Right forelimb (tissue), 1 donor: ENCODE measurements at places on chromosomes 4 and X.

- peak; percentile 44 for DNase-seq
Measured at GRCh38 chrX:143632625-143633410, 3.1 kb downstream of the SLITRK4 start.

DNA sequence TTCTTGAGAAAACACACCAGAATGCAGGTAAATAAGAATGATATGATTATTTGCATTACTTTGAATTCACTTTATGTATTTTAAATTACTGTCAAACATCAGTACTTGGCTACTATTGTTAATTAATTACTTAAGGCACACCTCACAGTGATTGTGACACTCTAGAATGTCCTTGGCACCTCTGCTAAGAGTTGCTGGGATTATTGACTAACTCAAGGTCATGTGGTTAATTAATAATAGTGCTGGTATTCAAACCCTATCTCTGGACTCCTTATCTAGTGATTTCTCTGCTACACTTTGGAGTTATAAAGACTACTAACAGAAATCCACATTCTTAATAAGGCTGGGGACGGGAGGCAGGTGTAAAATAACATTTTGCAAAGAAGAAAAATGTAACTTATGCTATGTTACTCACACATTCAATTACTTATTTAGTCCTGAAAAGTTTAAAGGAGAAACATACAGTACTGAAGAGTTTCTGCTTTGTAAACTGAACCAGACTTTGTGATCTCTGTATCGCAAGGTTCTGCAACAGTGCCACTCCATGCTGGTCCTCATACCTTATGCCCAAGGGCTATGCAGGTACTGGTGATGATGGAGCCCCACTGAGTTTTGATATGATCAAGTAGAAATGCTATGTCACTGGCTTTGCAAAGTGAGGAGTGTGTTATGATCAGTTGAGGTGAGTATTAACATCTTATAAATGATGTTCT lies 242.7 kb downstream of the MID1IP1 start:
- DNase-seq, result no peak

DNA sequence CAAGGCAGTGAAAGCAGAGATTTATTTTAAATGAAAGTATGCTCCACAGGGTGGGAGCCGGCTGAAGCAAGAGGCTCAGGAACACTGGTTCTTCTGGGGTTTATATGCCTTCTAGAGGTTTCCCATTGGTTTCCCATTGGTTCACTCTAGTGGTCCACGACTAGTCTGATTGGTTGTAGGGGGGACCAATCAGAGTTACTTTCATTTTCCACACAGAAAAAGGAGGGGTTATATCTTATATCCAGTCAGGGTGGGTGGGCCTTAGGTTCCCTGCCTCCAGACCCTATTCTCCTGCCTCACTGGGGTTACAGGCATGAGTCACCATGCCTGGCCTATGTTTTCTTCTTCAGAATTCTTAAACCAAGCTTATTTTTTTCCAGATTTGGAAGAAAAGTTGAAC lies 101.6 kb downstream of the KLHL8 start:
- no peak for DNase-seq

- DNase-seq, result no peak
Measured at GRCh38 chrX:6985537-6985936, 162.0 kb upstream of the STS start.

- no peak for DNase-seq
Measured at GRCh38 chr4:56464581-56464980, 2.8 kb upstream of the SRP72 start.

DNA sequence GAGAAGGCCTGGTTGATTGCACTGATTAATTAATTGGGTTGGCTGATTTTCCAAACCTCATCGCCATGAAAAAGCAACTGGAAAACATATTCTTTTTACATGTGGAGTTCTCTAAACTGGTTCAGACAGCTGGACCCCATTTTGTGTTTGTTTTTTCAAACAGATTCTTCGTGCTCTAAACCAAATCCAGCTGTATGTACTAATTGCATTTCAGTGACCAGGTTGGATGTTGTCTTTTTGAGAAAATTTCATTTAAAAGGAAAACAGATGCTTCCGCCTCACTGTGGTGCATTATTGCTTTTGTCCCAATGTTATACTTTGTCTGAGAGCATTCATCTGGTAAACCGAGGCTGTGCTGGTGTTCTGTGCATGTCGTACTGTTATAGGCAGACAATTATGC lies 67.8 kb upstream of the LNX1 start:
- no peak for DNase-seq

DNA sequence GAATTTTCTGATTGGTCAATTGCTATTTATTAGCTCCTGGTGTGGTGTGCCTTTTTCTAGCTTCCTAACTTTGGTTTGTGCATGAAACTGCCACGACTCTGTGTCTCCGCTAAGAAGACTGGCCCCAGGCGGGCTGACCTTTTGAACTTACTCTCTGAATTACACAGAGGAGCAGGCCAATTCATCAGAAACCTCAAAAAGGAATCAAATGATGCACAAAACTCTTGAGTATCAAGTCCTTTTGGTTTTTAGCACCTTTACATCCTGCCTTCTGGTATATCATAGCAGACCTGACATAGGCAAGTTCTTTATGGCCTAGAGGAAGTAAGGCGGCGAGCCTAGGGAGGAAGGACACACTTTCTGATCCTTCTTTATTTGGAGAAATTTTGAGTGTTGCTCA lies 17.6 kb downstream of the TKTL1 start:
- DNase-seq, result no peak

- no peak for DNase-seq
Measured at GRCh38 chr4:3358656-3359055, 65.8 kb downstream of the RGS12 start.

DNA sequence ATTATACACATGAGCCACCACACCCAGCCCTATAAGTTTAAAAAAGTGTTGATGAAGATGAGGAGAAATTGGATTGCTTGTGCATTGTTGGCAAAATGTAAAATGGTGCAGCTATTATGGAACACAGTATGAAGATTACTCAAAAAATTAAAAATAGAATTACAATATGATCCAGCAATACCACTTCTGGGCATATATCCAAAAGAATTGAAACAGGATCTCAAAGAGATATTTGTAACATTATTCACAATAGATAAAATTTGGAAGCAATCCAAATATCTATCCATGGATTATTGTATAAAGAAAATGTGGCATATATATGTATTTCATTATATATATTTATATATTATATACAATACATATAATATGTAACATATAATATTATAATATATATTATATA lies 515.6 kb upstream of the GNPDA2 start:
- no peak for DNase-seq

DNA sequence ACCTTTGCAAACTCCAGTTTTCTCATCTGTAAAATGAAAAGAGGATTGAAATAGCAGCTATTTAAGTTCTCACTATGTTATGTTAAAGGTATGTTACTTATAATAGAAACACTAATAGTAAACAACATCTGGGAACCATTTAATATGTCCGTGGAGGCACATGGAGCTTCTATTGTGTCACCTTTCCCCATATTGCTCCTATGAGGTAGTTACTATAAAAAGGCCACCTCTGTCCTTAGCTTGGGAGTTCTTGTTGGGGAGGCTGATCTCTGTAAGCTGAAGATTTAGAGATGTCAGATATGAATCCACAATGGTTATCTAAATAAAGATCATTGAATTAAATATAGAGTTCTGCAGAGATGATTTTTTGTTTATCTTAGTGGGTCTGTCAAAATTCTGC lies 125.2 kb downstream of the FHIP1A start:
- DNase-seq, result no peak

DNA sequence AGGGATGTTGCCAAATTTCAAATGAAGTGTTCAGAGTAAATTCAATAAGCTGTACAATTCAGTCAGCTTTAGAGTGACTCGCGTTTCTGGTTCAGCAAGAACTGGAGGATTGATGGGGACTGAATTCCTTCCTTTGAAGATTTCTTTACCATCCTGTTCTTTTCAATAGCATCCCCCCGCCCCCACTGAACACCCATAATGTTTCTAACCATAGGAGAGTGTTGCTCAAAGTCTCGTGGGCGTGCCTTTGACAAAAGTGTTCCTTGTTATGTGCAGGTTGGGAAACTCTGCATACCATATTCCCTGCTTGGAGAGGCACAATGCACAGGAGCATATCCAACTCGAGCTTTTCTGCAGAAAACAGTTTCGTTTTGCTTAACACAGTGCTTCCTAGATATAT lies 323.5 kb upstream of the CASK start:
- DNase-seq, result no peak

DNA sequence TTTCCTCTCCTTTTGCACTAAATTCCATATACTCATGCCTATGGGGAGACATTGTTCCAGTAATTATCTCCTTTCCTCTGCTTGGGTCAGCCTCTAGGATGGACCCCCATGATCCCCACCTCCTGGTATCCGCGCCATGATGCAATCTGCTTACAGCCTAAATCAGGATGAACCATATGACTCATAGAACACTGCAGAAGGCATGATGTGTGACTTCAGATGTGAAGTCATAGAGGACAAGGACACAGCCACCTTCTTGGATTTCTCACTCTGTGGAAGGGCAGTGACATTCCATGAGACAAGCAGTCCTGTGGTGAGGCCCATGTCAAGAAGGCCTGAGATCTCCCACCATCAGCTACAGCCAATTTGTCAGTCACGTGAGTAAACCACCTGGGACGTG lies 9.0 kb upstream of the TMEM144 start:
- DNase-seq, result no peak

GRCh38 chr4:74055096-74055495 lies 16.6 kb upstream of the CXCL3 start:
- no peak for DNase-seq

DNA sequence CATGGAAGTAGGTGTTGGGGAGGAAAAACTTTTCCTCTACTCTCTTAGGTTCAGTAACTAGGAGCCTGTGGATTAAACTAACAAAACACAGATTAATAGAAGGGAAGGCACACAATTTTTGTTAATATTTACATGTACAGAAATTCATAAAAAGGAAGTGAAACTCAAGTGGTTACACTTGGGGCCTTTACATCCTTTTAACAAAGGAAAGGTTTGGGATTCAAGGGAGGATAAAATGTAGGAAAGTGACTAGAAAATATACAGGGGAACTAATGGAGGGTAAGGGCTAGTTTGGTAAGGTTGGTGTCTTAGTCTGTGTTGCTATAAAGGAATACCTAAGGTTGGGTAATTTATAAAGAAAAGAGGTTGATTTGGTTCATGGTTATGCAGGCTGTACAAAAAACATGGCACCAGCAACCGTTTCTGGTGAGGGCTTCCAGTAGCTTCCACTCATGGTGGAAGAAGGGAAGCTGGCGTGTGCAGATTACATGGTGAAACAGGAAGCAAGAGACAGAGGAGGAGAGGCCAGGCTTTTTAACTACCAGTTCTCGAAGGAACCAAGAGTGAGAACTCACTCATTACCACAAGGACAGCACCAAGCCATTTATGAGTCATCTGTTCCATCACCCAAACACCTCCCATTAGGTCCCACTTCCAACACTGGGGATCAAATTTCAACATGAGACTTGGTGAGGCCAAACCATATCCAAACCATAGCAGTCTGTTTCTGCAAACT lies 124.4 kb downstream of the CHRDL1 start:
- no peak for DNase-seq

GRCh38 chr4:144181391-144181790 lies 40.9 kb upstream of the GYPA start:
- no peak for DNase-seq

DNA sequence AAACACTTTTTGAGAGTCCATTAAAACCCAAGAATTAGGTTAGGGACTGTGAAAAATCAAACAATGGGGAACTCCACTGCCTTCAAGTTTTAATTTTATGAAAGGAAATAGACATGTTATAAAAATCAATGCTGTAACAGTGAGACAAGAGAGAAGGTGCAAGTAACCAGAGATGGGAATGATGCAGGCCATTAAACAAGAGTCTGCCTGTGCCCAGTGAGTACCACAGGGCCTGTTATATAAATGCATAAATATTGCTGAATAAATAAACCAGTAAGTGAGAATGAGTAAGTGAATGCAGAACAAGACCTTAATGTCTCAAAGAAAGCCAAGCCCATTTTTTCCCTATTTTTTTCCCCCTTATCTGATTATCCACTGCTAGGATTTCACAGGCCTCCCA lies 53.3 kb upstream of the BMP2K start:
- DNase-seq, result no peak

DNA sequence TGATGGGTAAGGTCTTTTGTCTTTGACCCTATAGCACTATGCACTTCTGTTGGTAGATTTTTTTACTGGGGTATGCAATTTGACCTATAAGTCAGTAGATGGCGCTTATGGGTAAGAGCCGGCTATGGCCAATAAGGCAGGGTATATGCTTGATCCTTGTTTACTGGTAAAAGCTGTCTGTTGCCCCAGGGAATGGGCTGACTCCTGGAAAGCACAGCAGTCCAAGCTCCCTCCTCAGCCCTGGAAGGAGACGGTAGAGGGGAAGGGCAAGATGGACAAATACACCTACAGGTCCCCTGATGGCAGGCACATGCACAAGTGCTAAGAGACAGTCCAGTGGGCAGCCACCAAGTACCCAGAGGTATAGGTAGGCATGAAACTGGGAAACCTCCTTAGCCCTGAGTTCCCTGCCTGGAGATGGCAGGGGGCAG lies 63.7 kb downstream of the ADAMTS3 start:
- DNase-seq, result peak; percentile 43

- DNase-seq, result no peak
Measured at GRCh38 chr4:180947425-180947824, 1295.8 kb upstream of the TENM3 start.

- DNase-seq, result no peak
Measured at GRCh38 chrX:142977128-142977914, 48.4 kb upstream of the SPANXN4 start.

GRCh38 chrX:12249997-12250396 lies 111.7 kb downstream of the FRMPD4 start:
- no peak for DNase-seq

DNA sequence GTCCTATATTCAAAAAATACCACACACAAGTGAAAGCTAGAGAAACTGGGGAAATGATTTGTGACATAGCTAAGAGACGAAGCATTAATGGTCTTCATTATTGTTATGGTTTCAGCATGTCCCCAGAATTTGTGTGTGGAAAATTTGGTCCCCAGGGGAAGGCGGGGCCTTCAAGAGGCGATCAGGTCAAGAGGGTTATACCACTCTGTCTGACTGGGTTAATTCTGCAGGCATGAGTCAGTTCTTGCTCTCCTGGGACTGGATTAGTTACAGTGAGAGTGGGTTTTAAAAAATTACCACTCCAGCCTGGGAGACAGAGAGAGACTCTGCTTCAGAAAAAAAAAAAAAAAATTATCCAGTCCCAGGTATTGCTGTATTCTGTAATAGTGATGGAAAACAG lies 2.1 kb upstream of the MTNR1A start:
- no peak for DNase-seq
